Thymus (tissue), 14 donors: ENCODE measurements at places on chromosomes 2 and 18. TPM values are rescaled to one million over a fixed set of nuclear protein-coding genes. Genes with fewer than 3 reads are reported as not detected.
A peak's percentile ranks its signal among the peaks of the same experiment; 100 is the strongest.

The HOXD4 gene
- 1.0 TPM for polyA plus RNA-seq

The CYP26B1 gene
- polyA plus RNA-seq = 5.6 TPM

The SEPTIN2 gene
- 189 TPM for polyA plus RNA-seq

The C18orf54 gene
- 2.1 TPM for polyA plus RNA-seq

The HOXD13 gene
- 0.11 TPM for polyA plus RNA-seq

The LDLRAD4 gene
- polyA plus RNA-seq = 46.9 TPM

The IWS1 gene
- 33.5 TPM for polyA plus RNA-seq

The FAHD2A gene
- 16.9 TPM for polyA plus RNA-seq

- no peak for DNase-seq
- H3K27ac ChIP-seq = no peak overlapping the region
- no peaks in the 10 kb centered on the region for H3K27me3 ChIP-seq
- no peaks in the 10 kb centered on the region for H3K4me1 ChIP-seq
Observed at GRCh38 chr2:141316103-141316502, 814.7 kb downstream of the LRP1B start.

DNA sequence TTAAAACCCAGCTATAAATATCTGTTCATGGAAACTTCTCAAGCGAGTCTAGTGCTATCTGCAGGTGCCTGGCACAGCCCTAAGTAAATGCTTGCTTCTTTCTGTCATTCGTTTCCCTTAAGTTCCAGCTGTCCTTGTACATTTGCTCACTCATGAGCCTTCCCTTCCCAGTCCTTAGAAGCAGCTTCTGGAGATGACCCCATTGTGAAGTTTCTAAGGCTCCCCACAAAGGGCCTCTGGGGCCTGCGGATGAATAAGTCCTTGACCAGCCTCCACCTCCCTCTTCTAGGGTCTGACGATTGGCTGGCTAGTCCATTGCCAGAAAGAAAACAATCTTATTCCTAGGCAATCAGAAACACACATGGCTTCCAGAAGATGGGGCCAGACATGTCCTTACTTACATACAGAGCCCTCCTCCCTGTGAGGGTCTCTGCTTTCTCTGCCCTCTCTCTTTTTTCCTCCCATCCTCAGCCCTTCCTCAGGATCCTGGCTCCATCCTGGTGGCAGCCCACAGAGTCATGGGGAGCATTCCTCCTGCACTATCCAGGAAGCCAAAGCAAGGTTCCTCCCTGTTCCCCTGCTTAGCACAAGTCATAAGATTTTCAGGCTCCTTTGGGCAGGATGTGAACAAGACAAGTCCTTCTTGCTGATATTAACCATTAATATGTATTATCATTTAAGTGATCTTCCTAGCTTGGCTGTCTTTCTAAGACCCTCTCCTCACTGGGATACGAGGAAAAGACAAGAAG, 87.3 kb downstream of the TNFRSF11A start:
- H3K4me3 ChIP-seq = no peak overlapping the region
- H3K27ac ChIP-seq = no peak overlapping the region
- no peaks in the 10 kb centered on the region for H3K4me1 ChIP-seq
- no peaks in the 10 kb centered on the region for H3K36me3 ChIP-seq
- no peaks in the 10 kb centered on the region for H3K27me3 ChIP-seq

GRCh38 chr2:197946562-197946961, 142.2 kb downstream of the PLCL1 start:
- H3K27me3 ChIP-seq = no peaks in the 10 kb centered on the region
- H3K4me1 ChIP-seq = peaks cover 2% of the 10 kb centered on the region
- no peak overlapping the region for H3K27ac ChIP-seq
- no peaks in the 10 kb centered on the region for H3K36me3 ChIP-seq
- no peak overlapping the region for H3K4me3 ChIP-seq
- DNase-seq = no peak

DNA sequence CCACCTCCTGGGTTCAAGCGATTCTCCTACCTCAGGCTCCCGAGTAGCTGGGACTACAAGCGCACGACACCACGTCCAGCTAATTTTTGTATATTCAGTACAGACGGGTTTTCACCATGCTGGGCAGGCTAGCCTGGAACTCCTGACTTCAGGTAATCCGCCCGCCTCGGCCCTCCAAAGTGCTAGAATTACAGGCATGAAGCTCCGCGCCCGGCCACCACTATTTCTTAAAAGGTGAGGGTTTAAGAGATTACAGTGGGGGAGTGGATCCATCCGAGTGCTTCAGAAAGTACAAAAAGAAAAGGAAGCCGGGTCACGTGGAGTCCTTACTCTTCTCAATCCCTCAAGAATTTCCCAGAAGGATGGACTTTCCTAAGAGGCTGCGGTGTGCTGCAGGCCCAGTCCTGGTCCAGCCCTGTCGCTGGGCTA, 146.9 kb downstream of the ANKRD44 start:
- DNase-seq = no peak
- H3K27ac ChIP-seq = no peak overlapping the region
- no peak overlapping the region for H3K4me3 ChIP-seq
- peaks cover 6% of the 10 kb centered on the region for H3K36me3 ChIP-seq

DNA sequence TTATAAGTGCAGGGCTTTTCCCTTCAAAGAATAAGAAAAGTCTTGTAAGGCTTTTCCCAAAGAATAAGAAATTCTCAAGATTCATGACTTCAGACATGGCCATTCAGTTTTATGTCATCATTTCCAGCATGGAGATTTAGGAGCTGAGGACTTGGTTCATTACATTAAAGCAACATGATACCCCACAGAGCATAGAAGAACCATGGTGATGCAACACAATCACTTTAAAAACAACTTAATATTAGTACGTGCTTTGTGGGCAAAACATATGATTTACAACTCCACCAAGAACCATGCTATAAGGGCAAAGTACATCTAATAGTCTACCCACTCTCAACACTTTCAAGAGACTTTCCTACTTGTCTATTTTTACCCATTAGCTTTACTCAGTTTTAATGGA, 214.4 kb downstream of the SRBD1 start:
- H3K27me3 ChIP-seq = no peaks in the 10 kb centered on the region
- DNase-seq = no peak
- H3K4me1 ChIP-seq = no peaks in the 10 kb centered on the region
- H3K36me3 ChIP-seq = no peaks in the 10 kb centered on the region
- H3K4me3 ChIP-seq = no peak overlapping the region

DNA sequence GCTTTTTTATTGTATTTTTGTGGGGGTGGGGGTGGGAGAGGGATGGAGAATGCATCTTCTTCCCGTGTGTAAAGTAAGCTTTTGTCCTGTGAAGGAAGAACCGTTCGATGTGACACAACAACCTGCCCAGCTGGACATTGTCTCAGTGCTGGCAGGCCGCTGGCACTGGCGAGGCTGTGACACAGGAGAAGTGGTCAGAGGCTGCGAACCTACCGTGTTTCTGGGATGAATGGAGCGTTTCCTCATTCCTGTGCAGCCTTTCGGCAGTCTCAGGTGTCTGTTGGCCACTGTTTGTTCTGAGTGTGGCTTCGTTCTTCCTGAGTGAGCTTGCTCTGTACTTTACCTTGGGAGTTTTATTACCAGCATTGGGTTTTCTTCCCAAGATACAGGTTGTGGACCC, 8.0 kb downstream of the RAMP1 start:
- H3K27me3 ChIP-seq = peaks cover 24% of the 10 kb centered on the region
- H3K4me1 ChIP-seq = peaks cover 2% of the 10 kb centered on the region
- no peak for DNase-seq

- DNase-seq = no peak
- no peak overlapping the region for H3K4me3 ChIP-seq
- no peaks in the 10 kb centered on the region for H3K27me3 ChIP-seq
- H3K36me3 ChIP-seq = no peaks in the 10 kb centered on the region
- no peaks in the 10 kb centered on the region for H3K4me1 ChIP-seq
- no peak overlapping the region for H3K27ac ChIP-seq
Observed at GRCh38 chr2:122955776-122956175, 1069.3 kb upstream of the CNTNAP5 start.

DNA sequence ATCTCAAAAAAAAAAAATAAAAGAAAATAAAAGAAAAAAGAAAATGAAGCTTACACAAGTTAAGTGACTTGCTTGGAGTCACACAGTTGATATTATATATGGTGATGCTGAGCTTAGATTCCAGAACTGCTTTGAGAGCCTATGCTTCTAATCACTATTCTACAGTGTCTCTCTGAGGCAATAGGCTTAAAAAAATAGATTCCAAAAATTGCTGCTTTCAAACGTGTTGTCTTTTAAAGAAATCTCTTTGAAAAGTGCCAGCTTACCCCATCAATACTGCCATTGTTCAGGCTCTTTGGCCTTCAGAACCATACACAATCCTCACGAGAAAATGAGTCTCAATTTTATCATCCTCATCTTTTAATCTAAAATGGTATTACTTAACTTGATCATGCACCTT, 102.6 kb downstream of the CDK15 start:
- peaks cover 45% of the 10 kb centered on the region for H3K4me1 ChIP-seq
- no peak for DNase-seq
- peak overlapping the region; percentile 98 for H3K27ac ChIP-seq

DNA sequence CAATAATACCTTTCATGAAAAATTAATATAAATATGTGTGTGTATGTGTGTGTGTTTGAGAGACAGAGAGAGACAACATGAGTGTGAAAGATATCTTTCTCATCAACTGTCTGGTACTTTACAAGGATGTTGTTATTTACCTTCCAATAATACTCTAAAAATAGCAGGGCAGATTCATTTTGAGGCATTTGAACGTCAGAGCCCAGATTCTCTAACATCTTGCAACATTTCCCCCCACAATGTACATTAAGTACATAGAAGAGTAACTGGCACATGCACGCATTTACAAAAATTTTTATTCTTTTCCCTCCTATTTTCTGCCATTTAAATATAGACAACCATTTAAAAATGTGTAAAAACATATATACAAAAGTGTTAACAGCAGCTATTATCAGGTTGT, 100.9 kb downstream of the PID1 start:
- H3K27ac ChIP-seq = no peak overlapping the region
- no peaks in the 10 kb centered on the region for H3K27me3 ChIP-seq
- H3K4me3 ChIP-seq = no peak overlapping the region
- no peaks in the 10 kb centered on the region for H3K36me3 ChIP-seq
- no peak for DNase-seq

DNA sequence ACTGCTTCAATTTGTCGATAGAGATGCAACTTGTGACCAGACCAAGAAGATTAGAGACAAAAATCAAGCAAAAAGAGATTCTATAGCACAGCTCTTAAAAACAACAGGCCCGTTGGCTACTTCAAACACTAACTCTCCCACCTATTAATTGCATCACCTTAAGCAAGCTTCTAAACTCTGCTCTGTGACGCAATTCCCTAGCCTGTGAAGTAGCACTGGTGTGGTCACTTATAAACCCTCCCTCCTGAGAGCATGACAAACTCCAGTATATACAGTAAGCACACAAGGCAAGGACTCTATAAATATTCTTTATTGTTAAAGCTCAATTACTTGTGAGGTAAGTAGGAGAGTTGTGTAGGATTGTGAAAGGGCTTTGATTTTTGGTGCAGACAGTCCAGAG, 72.3 kb downstream of the CMPK2 start:
- H3K4me1 ChIP-seq = no peaks in the 10 kb centered on the region
- H3K4me3 ChIP-seq = no peak overlapping the region
- H3K27ac ChIP-seq = no peak overlapping the region

DNA sequence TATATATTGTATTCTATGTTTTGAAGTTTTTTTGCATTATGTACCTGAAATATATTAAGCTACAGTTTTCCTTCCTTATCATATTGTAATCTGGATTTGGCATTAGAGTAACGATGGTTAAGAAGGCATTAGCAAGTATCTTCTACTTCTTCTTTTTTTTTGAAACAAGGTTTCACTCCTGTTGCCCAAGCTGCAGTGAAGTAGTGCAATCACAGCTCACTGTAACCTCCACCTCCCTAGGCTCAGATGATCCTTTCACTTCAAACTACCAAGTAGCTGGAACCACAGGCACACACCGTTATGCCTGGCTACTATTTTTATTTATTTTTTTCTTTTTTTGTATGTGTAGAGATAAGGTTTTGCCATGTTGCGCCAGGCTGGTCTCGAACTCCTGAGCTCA, 201.1 kb downstream of the ZNF804A start:
- H3K4me3 ChIP-seq = no peak overlapping the region
- no peak overlapping the region for H3K27ac ChIP-seq
- DNase-seq = no peak
- no peaks in the 10 kb centered on the region for H3K4me1 ChIP-seq
- H3K27me3 ChIP-seq = no peaks in the 10 kb centered on the region

GRCh38 chr2:210577263-210578071, 21.1 kb downstream of the CPS1 start:
- no peak overlapping the region for H3K4me3 ChIP-seq
- H3K4me1 ChIP-seq = no peaks in the 10 kb centered on the region
- no peak for DNase-seq
- H3K36me3 ChIP-seq = no peaks in the 10 kb centered on the region

- no peak overlapping the region for H3K27ac ChIP-seq
- no peaks in the 10 kb centered on the region for H3K36me3 ChIP-seq
- H3K4me1 ChIP-seq = no peaks in the 10 kb centered on the region
Observed at GRCh38 chr2:144084114-144084661, 435.7 kb downstream of the ZEB2 start.

DNA sequence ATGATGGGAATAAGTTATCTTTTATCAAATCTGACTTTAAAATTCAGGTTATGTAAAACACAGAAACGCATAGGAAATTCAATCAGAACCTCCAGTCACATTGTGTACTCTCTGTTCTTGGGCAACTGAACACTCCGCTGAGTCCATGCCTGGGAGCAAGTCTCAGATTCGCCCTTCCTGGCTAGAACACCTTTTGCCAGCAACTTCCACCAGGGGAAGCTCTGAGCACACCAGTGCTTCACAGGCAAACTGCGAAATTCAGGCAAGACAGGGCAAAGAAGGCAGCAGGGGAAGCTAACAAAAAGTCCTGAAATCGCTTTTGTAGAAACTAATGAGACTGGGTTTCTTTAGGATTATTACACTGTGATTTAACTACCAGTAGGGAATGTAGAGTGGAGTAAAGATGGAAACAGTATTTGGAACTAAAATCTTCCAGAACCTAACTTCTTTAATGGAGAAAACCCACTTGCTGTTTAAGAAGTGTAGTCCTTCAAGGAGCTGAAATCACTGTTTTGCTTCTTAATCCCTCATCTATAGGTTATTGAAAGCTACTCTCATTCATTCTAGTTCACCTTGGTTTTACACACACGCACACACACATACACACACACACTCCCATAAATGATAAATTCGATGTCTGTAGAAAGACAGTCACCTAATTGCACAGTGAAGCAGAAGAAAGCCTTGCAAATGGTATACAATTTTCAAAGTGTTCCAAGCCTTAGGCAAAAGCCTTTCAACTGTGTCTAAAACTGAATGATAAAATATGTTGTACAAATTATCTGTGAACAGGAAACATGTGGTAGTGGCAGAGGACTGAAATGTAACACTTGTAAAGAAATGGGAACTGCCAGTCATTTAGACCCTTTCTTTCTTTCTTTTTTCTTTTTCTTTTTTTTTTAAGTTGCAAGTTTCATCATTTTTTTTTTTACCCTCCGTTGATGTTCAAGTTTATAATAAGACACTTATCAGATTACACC, 214.5 kb downstream of the TMEM182 start:
- no peaks in the 10 kb centered on the region for H3K27me3 ChIP-seq
- H3K36me3 ChIP-seq = no peaks in the 10 kb centered on the region
- H3K4me3 ChIP-seq = no peak overlapping the region
- peak; percentile 1 for DNase-seq
- no peaks in the 10 kb centered on the region for H3K4me1 ChIP-seq

GRCh38 chr18:69599377-69599776, 198.7 kb downstream of the DOK6 start:
- no peak overlapping the region for H3K4me3 ChIP-seq
- H3K4me1 ChIP-seq = no peaks in the 10 kb centered on the region
- H3K27ac ChIP-seq = no peak overlapping the region
- no peaks in the 10 kb centered on the region for H3K36me3 ChIP-seq
- H3K27me3 ChIP-seq = no peaks in the 10 kb centered on the region
